Umbilical cord (tissue), 2 donors: ENCODE measurements at places on chromosomes 7 and 10. TPM values are rescaled to one million over a fixed set of nuclear protein-coding genes. Genes with fewer than 3 reads are reported as not detected.

The STOX1 gene
- total RNA-seq: 0.24 TPM

DNA sequence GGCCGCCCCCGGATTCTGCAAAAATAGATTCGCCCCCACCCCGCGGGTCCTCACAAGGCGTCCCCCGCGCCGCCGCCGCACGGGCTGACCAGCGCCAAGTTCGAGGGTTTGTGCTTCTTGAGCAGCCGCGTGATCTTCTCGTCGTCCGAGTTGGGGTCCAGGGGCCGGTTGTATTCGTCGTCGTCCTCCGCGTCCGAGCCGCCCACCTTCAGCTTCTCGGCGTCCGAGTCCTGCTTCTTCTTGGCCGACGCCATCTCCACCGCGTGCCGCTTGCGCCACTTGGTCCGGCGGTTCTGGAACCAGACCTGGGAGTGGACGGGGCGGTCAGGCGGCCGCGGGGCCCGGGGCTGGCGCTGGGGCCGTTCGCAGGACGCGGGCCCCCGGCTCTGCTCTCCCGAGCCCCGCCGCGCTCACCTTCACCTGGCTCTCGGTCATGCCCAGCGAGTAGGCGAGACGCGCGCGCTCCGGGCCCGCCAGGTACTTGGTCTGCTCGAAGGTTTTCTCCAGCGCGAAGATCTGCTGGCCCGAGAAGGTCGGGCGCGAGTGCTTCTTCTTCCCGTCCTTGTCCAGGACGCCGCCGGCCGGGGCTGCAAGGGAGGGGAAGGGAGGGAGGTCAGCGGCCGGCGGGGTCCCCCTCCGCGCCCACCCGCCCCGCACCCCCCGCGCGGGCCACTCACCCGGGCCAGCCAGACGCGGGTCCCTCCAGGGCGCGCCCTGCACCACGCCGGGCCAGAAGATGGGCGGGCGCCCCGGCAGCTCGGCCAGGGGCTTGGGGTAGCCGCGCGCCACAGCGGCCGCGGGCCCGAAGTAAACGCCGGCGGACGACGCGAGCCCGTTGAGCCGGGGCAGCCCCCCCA is 853 bp downstream of the NKX6-2 start:
- no peak for DNase-seq

- no peak for DNase-seq
Observed at GRCh38 chr7:13117103-13117502, 429.7 kb downstream of the ARL4A start.

The CALN1 gene
- total RNA-seq: 1.2 TPM

DNA sequence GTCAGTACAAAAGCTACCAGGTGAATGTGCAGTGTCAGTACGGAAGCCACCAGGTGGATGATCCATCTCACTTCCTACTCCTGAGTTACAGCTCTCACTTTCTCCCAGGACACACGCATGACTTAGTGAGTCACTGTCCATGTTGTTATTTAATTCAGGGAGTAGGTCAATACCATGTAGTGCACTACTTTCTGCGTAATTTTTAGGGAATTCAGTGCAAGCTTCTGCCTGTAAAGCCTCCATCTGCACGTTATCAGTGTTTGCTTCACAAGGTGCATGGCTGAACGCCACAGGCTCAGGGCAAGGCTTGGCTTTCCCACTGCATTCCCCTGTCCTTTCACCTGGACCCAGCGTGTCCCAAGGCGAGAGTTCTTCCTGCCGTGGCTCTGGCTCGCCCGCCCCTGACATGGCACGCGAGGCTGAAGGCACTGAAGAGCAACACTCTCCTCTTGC is 59.5 kb downstream of the LARP4B start:
- DNase-seq: no peak

GRCh38 chr7:137933270-137934017 is 68.4 kb downstream of the CREB3L2 start:
- no peak for DNase-seq

- DNase-seq: peak; percentile 54
Observed at GRCh38 chr7:111138193-111138569, 47.3 kb downstream of the LRRN3 start.

DNA sequence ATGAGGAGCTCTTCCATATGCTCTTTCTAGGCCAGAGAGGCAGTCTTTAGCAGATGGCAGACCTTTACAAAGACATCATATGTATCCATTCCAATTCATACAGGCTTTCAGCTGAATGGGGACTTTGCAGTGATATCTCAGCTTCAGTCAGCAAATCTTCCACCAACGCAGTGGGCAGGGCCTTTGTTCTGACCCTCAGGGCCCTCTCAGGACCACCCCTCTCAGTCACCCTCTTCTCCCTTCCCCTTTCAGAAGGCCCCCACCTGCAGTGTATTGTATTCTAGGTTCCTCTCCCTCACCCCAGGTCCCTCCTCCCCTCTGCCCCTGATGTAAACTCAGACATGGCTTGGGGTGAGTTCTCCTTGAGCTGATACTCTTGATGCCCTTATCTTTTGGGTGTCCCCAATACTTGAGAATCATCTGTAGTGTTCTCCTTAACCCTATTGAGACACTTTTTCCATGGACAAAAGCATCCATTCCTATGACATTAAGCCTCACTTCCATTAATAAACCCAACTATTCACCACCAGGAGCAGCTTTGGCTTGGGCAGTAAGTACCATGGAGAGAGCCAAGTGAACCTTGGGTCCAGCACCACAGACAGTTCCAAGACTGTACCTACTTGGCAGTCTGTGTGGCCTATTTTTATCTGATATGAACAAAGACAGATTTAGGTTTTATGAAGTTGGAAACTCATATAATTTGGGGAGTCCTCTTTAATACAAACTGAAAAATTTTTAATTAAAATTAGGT is 62.7 kb downstream of the ADCYAP1R1 start:
- peak; percentile 47 for DNase-seq
